Activated CD4-positive, alpha-beta T cell treated with anti-CD3 and anti-CD28 coated beads, Interleukin-2, amount 50 U/mL, for 16 hours (primary cell): ENCODE measurements at places on chromosomes 4 and X.

GRCh38 chr4:40462326-40462725, 127.2 kb downstream of the CHRNA9 start:
- DNase-seq: peak; percentile 10

DNA sequence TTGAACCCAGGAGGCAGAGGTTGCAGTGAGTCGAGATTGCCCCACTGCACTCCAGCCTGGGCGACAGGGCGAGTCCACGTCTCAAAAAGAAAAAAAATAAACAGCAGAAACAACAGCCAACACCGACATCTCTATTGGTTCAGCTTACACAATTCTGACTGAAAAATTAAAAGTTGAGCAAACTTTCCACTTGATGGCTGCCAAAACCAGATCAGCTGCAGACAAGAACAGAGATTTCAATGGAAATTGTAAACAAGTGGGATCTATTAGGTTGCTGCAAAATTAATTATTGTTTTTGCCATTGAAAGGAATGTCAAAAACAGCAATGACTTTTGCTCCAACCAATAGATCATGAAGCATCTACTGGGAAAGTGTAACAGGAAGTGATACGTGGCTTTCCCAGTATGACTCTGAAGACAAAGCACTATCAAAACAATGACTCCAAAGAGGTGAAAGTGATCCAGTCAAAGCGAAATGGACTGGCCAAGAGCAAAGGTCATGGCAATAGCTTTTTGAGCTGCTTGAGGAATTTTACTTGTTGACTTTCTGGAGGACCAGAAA, 26.3 kb downstream of the UPF3B start:
- DNase-seq: peak; percentile 67

- no peak for DNase-seq
Observed at GRCh38 chrX:148193759-148194158, 212.6 kb downstream of the FMR1NB start.

- DNase-seq: no peak
Observed at GRCh38 chr4:74056858-74057562, 18.5 kb upstream of the CXCL3 start.

GRCh38 chr4:71553605-71554004, 214.8 kb downstream of the SLC4A4 start:
- DNase-seq: no peak

DNA sequence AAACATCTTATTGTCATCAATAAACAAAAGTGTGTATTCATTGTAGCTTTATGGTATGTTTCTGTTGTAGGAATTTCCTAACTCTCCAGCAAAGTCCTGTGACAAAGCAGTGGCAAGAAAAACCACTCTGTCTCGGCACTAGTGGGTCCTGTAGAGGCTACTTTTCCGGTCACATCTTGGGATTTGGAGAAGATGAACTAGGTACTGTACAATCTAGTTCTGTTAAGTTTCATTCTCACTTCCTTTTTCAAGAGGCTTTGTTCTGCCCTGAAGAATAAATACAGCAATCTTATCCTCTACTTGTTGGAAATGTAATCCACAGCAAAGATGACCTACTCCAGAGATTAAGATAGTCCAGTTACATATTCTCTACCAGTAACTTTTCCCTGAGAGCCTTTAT, 69.3 kb downstream of the HHIP start:
- no peak for DNase-seq

- no peak for DNase-seq
Observed at GRCh38 chr4:152971053-152971452, 34.9 kb downstream of the FHDC1 start.

- DNase-seq: no peak
Observed at GRCh38 chr4:94897023-94897422, 139.3 kb downstream of the BMPR1B start.

DNA sequence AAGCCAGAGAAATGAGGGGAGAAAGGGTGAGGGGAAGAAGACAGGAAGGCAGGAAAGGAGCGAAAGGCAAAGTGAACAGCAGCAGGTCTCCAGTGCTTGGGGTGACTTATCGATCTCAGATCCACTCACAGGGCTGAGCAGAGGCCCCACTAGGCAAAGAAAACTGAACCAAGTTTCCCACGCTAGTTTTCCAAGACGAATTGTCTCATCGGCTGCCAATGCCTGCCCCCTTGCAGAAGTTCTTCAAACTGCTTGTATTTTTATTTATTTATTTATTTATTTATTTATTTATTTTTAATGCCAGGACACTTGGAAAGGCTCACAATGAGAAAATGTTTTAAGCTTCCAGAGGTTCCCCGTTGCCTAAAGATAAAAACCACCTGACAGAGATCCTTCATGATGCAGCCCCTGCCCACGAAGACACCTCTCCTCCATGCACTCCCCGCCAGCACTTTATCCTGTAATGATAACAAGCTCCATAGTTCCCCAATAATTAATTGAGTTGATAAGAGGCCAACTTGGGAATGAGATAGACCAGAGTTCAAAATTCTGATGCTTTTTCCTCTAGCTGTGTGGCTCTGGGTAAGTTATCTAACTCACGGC, 43.2 kb downstream of the QDPR start:
- no peak for DNase-seq

GRCh38 chrX:17187136-17187756, 187.8 kb upstream of the NHS start:
- DNase-seq: no peak

DNA sequence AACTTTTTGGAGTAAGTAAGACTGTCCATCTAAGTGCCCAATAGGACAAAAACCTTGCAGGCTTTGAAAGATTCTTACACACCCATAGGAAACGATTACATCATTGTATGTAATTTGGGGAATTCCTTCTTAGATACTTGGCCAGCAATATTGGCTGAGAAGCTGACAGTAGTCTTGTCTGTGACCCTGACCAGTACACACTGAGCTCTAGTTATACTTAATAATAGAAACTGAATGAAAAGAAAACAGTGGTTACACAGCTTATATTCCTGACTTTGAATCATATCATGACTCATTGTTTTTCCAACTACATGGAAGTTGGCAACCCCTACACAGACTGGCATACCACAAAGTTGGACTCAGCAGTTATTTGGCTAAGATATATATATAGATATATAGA, 7.1 kb upstream of the TLR2 start:
- DNase-seq: no peak

GRCh38 chr4:48403779-48404178, 62.5 kb downstream of the SLAIN2 start:
- no peak for DNase-seq
